Nephron progenitor cell (in vitro differentiated cells): ENCODE measurements at places on chromosomes 5 and 9.
A peak's percentile ranks its signal among the peaks of the same experiment; 100 is the strongest.

GRCh38 chr5:83281176-83281575 lies 190.4 kb upstream of the VCAN start:
- DNase-seq: no peak

GRCh38 chr5:149261246-149261645 lies 10.4 kb upstream of the AFAP1L1 start:
- no peak for DNase-seq

DNA sequence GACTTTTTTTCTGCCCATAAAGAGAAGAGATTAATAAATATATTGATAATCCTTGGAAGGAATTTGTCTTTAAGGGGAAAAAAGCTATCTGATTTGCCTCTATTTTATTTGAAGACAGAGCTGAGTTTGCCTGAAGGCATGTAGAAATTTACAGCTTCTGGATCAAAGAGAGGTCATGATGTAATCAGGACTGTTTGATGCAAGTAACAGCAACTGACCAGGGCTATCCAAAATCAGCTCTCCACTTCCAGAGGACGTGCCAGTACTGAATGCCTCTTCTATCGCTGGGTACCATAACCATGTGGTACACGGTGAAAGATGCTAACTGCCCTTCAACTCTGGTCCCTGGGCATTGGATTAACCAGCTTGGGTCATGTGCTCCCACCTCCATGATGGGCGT lies 90.6 kb downstream of the ZFAND5 start:
- DNase-seq: no peak

DNA sequence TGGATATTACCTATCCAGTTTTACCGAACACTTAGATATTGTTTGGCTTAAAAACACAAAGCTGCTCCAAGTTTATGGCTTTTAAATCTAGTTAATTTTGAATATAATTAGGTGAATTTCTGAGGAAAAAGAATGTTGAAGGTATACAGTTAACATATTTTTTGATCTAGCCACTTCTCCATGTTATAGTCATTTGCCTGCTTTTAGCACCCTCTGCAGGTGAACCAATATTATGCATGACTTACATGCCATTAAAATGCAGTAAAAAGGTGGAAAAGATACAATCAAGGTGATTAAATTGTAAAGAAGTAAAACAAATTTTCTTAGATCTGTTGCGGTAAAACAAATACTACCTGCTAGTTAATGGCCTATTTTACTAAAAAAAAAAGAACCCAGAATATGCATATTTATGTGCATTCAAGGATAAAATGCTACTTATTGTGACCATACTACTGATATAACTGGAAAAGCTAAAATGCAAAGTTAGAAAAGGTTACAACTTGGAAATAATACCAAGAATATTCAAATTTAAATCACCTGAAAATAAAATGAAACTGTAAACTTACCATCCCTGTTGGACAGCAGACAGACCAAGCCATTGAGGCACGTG lies 132.1 kb downstream of the AP3B1 start:
- DNase-seq: peak; percentile 8

DNA sequence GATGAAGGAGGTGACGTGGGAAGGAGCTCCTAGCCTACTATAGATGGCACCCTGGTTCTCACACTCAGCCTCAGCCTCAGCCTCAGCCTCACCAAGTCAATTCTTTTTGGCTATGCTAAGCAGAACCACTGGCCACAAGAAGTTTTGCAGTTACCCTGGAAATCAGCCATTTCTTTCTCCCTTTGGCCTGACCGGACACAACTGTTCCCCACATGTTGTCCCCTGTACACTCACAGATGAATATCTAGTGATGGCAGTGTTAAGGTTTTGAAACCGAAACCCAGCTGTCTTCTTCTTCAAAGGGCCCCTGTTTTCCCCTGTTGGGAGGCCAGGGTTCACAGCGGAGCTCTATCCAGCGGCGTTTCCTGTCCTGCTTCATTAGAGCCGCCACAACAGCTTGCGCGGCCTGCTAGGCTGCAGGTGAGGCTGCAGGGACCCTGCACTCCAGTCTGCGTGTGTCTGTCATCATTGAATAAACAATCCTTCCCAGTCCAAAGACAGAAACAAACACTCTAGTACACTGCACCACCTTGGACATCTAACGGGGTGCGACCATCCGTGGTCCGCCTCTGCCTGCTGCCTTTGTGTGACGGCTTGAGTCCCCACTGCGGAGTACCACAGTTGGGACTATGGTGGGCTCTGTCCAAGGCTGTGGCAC lies 250.5 kb downstream of the DENND1A start:
- DNase-seq: no peak

- DNase-seq: no peak
Measured at GRCh38 chr5:156386976-156387375, 60.0 kb downstream of the SGCD start.

DNA sequence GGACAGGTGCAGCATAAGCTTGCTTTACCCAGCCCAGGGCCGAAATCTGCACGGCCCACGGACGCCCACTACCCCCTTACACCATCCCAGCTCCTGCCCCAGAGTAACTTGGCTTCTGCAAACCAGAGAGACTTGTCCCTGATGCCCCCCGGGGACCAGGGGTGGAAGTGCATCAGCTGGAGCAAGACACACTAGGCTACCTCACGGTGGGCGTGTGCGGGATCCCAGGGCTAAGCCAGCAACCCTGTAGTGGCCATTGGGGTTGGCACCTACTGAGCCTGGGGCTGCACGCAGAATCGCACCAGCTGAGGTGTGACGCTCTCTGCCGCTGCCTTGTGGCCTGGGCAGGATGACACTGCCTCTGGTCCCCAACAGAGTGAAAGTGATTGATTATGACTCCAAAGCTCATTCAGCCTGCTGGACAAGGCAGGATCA lies 6.1 kb upstream of the ZNF79 start:
- DNase-seq: peak; percentile 32

- no peak for DNase-seq
Measured at GRCh38 chr5:7753596-7753995, 97.3 kb downstream of the CFAP90 start.

DNA sequence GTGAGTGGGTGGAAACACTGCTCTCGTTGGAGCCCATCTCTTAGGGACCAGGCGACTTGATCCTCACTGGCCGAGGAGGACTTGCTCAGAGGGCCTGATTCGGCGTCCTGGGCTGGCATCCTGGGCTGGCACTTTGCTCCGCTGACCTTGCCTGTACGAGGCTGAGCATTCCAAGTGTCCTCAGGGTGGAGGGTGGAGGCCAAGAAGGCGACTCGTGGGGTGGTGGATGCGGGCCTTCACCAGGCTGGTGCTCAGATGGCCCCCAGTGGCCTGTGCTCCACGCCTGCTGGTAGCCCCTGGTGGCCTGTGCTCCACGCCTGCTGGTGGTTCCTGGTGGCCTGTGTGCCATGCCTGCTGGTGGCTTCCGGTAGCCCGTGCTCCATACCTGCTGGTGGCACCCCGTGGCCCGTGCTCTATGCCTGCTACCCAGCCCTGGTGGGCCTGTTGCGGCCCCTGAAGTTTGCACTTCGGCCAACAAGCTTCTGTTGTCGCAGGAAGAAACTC lies 42.9 kb downstream of the PHF2 start:
- DNase-seq: no peak

DNA sequence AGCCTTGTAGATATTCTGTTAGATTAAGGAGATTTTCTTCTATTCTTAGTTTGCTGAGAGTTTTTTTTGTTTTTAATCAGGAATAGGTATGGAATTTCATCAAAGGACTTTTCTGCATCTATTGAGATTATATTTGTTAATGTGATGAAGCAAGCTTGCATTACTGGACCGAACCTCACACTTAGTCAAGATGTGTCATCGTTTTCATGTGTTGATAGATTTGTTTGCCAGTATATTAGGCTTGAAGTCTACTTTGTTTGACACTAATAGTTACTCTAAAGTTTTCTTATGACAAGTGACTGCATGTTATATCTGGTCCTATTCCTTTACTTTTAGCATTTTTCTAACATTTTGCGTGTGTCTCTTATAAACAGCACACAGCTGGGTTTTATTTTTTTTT lies 12.4 kb upstream of the HACD4 start:
- no peak for DNase-seq

DNA sequence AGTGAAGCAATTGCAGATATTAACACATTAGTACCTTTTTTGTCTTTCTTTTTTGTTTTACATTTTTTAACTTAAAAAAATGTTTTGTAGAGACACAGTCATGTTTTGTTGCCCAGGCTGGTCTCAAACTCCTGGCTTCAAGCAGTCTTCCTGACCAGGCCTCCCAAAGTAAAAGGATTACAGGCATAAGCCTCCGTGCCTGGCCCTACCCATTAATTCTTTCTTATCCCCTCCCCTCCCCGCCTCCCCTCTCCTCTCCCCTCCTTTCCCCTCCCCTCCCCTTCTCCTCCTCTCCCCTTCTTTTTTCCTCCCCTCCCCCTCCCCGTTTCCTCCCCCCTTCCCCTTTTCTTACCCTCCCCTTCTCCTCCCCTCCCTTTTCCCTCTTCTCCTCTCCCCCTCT lies 182.4 kb downstream of the FER start:
- no peak for DNase-seq

- DNase-seq: no peak
Measured at GRCh38 chr9:77648234-77649108, at the start of gene GNA14. GNA14 (minus strand) TSS chr9:77648322; CDS start chr9:77647793, 529 bp downstream.

DNA sequence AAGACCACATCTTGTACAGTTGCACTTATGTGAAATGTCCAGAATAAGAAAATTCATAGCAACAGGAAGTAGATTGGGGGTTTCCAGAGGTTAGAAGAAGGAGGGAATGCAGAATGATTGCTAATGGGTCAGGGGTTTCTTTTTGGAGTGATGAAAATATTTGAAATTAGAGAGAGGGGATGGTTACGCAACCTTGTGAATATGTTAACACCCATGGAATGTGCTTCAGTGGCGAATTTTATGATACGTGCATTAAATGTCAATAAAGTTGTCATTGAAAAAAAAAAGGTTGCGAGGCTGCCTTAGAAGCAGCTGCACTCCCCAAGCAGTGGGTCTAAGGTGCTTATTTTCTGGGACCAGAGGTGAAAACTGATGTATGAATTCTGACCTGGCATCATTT lies 64.4 kb upstream of the SUB1 start:
- no peak for DNase-seq

- DNase-seq: no peak
Measured at GRCh38 chr5:109830955-109831502, 141.3 kb downstream of the MAN2A1 start.

GRCh38 chr5:175576096-175576495 lies 81.8 kb upstream of the HRH2 start:
- no peak for DNase-seq

DNA sequence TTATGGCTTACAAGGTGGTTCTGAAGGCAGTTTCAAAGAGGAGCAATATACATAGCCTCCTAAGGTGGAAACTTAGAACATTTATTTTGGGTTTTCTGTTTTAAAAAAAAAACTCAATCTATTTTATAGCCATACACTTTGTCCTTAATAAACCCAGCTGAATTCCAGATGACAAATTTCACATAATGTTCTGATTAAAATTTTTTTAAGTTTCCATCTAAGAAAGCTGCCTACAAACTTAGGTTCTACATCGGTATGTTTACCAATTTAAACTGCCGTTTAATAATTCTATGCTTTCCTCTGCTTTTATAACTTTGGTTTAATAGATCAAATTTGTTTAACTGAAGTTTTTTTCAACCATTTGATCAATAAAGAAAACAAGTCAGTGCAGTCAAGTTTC lies 12.5 kb downstream of the NR3C1 start:
- no peak for DNase-seq

GRCh38 chr9:133322701-133323100 lies 13.3 kb downstream of the SURF6 start:
- DNase-seq: no peak

DNA sequence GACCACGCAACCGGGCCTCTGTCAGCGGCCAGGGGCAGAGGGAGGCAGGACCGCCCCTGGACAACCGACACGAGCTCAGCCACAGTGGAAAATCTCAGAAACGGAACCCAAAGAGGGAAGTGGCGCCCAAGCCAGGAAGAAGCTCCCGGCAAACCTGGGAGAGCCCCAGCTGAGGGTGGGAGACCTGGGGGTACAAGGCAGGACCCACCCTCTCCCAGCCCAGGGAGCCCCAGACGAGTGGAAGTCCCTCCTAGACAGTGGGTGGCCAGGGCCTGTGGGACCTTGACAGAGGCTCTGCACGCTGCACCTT lies 3.0 kb downstream of the SLC12A7 start:
- DNase-seq: no peak

- DNase-seq: no peak
Measured at GRCh38 chr5:115530426-115530825, 14.1 kb downstream of the FEM1C start.

GRCh38 chr9:132214027-132214622 lies 52.3 kb downstream of the NTNG2 start:
- DNase-seq: peak; percentile 58

- no peak for DNase-seq
Measured at GRCh38 chr9:93143830-93144530, 9.9 kb upstream of the NINJ1 start.

GRCh38 chr5:16932401-16932800 lies 3.7 kb downstream of the MYO10 start:
- no peak for DNase-seq

DNA sequence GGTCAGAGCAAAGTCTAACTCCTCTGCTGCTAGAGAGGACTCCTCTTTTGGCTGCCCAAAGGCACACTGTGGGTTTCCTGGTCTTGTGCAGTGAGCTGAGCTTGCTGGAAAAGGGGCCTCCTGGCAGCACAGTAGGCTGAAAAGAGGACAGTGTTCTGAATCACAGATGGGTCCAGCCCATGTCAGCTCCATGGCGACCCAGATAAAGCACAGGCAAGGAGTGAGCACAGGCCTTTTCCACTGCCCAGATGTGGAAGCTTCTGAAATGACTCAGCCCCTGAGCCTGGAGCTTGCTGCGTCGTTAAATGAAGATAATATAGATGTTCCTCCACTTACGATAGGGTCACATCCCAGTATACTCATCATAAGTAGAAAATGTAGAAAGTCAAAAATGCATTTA lies 8.1 kb downstream of the CCDC180 start:
- no peak for DNase-seq

DNA sequence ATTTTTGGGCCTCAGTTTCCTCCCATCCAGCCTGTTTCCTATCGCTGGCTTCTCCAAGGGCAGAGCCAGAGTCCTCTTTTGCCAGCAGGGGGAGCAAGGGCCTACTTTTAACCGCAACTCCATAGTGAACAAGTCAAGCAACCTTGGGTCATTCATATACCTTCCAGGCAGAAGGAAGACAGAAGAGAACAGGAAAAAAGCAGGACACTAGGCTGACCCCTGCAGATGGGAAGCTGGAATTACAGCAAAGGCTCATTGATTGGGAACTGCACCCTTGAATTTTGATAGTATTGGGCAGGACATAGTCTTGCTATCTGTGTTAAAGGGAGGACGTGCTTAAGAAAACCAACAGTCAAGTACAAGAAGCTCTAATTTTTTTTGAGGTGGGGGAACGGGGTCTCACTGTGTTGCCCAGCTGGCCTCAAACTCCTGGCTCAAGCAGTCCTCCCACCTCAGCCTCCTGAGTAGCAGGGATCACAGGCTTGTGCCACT lies 30.1 kb downstream of the QRFP start:
- DNase-seq: peak; percentile 81

GRCh38 chr9:98708103-98708932 lies 417 bp downstream of the GABBR2 start:
- no peak for DNase-seq

DNA sequence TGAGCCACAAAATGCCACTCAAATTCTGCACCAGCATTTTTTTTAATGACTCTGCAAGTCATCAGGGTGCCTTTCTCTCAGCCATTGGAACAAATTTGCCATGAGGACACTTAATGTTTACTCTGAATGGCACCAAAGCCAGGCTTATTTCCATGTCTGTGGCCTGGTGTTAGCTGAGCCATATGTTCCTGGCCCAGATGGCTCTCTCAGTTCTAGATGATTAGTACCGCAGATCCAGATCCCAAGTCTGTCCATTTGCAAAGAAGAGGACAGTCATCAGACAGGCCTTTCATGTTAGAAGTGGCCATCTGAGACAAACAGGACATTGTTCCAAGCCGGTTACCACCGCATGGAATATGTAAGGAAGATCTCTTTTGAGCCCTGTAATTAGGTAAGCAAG lies 70.3 kb downstream of the INSYN2B start:
- no peak for DNase-seq
